DMS53 (cell line): ENCODE measurements at places on chromosomes 11 and 22.

DNA sequence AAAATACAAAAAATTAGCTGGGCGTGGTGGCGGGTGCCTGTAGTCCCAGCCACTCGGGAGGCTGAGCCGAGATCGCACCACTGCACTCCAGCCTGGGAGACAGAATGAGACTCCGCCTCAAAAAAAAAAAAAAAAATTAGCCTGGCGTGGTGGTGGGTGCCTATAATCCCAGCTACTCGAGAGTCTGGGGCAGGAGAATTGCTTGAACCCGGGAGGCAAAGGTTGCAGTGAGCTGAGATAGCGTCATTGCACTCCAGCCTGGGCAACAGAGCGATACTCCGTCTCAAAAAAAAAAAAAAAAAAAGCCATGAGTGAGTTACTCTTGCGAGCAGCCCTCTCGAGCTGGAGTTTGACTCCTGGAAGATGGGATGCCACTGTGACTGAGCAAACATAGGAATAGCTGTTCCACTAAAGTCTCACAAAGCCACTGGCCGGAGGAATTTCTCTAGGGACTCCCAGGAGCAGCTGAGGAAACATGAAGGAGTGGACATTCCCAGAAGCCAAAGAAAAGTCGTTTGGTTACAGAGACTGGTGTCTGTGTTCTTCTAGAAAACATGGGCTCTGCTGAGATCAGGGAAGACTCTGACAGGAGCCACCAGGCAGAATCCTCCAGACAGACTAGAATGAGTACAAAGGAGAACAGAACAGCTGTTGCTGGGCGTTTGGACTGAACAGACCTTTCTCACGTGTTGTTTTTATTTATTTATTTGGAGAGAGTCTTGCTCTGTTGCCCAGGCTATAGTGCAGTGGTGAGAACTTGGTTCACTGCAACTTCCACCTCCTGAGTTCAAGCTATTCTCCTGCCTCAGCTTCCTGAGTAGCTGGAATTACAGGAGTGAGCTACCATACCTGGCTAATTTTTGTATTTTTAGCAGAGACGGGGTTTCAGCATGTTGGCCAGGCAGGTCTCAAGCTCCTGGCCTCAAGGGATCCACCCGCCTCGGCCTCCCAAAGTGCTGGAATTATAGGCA lies 32.4 kb upstream of the MYH9 start:
- peak; percentile 42 for DNase-seq

DNA sequence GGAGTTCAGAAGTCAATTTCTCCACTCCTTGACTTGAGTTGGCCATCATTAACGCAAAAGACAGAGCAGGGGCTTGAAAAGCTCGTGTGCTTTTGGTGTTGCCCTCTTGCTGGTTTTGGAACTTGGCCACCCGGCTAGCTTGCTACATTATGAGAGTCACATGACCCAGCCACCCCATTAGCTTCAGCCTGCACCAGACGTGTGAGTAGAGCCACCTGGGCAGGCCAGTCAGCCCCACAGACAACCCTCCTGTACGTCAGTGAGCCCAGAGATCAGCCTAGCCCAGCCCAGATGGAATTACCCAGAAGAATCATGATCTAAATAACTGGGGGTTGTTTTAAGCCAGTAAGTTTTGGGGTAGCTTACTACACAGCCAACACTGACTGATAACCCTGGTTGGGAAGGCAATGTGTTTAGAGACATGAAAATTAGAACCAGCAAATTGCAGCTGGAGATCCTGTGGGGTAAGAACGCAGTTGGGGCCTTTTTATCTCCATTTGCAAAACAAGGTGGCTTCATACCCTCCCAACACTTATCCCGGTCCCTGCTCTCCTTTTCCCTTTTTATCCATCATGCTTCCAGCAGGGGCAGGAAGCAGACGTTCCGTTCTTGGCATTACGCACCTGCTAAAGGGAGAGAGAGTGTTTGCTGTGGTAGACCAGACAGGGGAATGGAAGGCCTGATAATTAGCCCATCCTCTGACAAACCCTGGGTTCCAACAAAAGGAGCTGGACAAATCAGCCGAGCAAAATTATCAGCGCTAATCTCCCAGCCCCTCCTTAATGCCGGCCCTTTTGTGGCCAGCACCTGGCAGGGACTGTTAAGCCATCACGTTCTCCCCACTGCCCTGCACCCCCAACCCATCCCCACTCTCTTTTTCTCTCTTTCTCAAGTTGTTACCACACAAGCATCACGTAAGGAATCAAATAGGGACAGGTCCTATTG lies 548.7 kb upstream of the CADM1 start:
- DNase-seq: peak; percentile 84

- DNase-seq: no peak
Observed at GRCh38 chr11:66361502-66361941, 10.0 kb downstream of the SLC29A2 start.

DNA sequence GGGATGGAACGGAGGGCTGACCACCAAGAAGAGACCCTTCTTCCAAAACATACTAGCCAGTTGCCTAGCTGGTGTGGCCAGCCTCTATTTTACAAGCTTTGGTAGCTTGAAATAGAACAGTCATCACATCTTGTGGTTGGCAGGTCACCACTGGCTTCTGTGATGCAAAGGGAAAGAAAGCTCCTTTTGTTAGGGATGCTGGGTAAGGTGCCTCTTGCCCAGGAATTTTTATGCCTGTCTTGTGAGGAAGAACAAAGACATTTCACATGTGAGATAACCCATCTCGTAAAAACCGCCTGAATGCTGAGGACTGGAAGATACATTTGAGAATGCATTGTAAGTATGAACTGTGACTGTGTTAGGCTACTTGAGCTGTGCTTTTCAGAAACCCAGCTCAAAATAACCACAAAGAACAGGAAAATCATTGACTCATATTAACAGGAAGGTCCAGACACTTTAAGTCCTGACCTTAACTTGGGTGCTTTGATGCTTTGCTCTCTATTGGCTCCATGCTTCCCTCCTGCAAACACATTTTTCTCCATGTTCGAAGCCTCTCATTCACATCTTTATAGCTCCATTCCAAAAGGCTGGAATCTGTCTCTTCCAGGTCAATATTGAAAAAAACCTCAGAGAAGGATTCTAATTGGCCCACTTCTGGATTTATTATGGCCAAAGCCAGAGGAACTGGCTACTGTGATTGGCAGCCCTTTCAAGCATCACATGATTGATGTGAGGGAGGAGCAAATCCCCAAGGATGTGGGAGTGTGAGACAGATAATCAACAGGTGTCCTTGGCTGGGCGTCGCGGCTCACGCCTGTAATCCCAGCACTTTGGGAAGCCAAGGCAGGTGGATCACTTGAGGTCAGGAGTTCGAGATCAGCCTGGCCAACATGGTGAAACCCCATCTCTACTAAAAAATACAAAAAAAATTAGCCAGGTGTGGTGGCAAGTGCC lies 53.9 kb downstream of the MICAL2 start:
- peak; percentile 34 for DNase-seq

GRCh38 chr11:88329563-88330250 lies 7.8 kb downstream of the CTSC start:
- DNase-seq: no peak

DNA sequence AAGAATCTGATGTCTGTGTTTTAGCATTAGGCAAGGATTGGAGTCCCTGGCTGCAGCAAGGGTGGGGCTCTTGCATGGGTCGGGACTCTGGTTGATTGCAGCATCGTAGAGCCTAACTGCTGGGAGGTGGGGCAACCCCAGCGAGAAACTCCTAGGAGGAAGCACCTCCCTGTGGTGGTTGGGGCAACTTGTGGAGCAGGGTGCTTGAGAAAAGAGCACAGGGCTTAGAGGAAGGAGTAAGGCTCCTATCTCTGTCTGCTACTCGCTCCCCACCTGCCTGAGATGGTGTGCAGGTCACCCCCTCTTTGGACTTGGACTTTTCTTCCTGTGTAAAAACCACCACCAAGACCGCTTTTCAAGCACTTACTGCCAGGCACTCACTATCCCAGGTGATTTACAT lies 15.6 kb downstream of the SREBF2 start:
- DNase-seq: no peak

DNA sequence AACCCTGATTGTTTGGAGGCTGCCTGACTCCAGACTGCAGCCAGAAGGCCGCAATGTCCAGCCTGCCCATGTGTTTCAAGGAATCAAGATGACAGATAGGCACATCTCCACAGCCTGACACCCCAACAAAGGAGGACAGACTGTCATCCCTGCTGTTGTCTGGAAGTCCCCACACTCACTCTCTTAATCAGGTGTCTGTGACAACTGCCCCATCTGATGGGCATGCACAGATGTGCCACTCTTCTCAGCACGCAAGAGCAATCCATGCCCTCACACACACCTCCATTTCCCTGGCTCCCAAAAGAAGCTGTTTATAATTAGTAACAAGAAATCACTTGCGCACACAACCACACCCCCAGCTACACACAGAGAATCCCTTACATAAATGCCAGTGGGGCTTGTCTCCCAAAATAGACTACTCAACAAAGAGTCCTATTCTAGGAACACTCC lies 117.6 kb downstream of the C11orf58 start:
- DNase-seq: no peak

GRCh38 chr11:2799881-2800654 lies 85.5 kb downstream of the CDKN1C start:
- no peak for DNase-seq

DNA sequence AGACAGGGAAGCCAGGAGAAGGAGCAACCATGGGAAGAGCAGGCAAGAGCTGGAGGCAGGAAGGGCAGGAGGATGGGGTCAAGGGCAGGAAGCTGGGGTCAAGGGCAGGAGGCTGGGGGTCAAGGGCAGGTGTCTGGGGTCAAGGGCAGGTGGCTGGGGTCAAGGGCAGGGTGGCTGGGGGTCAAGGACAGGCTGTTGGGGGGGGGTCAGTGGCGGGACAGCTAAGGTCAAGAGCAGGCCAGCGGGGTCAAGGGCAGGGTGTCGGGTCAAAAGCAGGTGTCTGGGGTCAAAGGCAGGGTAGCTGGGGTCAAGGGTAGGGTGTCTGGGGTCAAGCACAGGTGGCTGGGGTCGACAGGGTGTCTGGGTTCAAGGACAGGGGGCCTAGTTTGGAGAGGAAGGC lies 24.2 kb downstream of the CPT1A start:
- DNase-seq: no peak
